NCI-H1694 treated with DMSO at 0.1 percent for 48 hours (cell line): ENCODE measurements at places on chromosomes 2 and 18.

- DNase-seq: no peak
These were observed 34.8 kb downstream of the TNS1 start for GRCh38 chr2:217968023-217968422.

DNA sequence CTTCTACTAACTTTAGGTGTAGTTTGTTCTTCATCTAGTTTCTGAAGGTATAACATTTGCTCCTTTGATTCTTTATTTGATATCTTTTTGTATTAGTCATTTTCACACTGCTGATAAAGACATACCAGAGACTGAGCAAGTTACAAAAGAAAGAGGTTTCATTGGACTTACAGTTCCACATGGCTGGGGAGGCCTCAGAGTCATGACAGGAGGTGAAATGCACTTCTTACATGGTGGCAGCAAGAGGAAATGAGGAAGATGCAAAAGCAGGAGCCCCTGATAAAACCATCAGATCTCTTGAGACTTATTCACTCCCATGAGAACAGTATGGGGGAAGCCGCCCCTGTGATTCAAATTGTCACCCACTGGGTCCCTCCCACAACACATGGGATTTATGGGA lies 544.4 kb upstream of the DSEL start:
- no peak for DNase-seq

GRCh38 chr2:68027959-68028358 lies 34.8 kb downstream of the C1D start:
- no peak for DNase-seq

GRCh38 chr2:212940816-212941215 lies 210.6 kb downstream of the IKZF2 start:
- peak; percentile 69 for DNase-seq

- no peak for DNase-seq
These were observed 94.9 kb downstream of the TMEM131 start for GRCh38 chr2:97900806-97901205.

DNA sequence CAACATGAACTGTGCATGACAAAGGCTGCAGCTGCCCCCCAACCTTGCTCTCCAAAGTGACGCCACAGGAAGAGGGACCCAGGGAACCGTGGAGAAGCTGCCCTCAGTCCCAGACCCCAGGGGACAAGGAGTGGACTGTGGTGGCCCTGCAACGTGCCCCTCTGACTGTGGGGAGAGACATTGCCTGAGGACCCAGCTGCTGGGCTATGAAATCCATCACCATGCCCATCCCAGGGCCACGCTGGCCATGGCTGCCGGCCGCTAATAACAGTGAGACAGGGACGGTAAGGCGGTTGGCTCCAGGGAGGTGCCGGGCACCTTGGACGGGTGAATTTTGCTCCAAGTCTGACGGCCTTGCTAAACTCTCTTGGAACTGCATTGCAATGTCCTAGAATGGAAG lies 211.3 kb upstream of the HDAC4 start:
- DNase-seq: no peak

DNA sequence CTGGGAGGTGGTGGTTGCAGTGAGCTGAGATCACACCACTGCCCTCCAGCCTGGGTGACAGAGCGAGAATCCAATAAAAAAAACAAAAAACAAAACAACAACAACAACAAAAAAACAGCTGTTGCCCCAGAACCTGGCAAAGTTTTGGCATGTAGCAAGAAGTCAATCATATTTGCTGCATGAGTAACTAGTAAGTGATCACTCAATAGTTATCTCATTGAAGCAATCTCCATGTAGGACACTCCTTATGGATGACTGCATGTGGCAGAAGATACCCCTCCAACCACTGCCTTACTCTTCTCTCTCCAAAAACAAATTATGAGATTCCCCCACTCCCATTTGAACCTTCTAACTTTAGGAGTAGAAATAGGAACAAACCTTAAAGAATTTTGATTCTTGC lies 113.7 kb downstream of the TTC27 start:
- no peak for DNase-seq

DNA sequence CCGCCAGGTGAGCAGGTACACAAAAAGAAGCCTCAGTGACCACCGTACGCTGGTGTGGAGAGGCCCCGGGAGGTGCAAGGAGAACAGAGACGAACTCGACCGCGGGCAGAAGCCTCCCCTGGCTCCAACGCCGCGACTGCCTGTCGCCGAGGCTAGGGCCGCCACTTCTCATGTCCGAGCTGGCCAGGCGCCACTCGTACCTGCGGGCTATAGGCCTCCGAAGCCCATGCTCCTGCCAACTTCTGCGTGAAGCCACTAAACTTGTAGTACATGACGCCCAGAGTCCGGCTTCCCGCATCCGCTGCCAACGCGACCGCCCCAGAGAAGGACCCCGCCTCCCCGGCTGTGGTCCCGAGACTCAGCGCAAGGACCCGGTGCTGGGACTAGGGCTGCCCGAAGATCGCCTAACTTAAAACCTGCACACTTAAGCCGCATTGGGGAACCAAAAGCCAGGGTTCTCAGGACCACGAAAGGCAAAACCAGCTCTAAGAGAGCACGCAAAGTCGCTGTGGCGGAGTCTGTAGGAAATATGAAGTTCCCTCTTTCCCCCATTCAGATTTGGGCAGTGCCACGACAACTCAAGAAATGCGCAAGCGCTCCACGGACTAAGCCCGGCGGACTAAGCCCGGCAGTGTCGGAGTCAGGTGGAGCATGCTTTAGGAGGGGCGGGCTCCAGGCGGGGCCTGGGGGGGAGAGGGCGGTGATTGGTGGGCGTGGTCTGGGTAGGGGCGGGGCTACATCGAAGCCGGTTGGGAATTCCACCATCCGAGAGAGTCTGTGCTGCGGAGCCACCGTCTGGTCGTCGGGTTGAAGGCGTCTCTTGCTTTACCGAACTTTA lies at the start of gene COX7A2L:
COX7A2L (minus strand) TSS at position 328 of the 838 bp plus-strand sequence; CDS start at position 272, 56 bp downstream.
- DNase-seq: peak; percentile 97

DNA sequence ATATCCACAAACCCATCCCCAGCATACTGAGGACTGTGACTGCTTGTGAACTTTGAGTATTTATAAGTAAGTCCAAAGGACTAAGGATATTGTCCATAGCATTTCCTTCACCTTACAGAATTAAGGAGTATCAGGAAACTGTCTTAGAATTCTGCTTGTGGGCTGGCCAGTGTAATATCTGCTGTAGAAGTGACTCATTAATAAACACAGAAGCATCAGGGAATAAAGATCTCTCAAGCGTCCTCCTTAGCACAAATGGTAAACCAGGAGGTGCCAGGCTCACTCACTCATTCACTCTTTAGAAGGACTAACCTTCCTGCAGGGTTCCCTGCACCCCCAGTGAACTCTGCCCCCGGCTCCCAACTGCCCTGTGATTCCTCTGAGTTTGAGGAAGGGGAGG lies 31.0 kb downstream of the CCDC68 start:
- no peak for DNase-seq

GRCh38 chr2:40957508-40957907 lies 505.6 kb upstream of the SLC8A1 start:
- no peak for DNase-seq

- DNase-seq: no peak
These were observed 467.7 kb downstream of the PARD3B start for GRCh38 chr2:205012961-205013360.

DNA sequence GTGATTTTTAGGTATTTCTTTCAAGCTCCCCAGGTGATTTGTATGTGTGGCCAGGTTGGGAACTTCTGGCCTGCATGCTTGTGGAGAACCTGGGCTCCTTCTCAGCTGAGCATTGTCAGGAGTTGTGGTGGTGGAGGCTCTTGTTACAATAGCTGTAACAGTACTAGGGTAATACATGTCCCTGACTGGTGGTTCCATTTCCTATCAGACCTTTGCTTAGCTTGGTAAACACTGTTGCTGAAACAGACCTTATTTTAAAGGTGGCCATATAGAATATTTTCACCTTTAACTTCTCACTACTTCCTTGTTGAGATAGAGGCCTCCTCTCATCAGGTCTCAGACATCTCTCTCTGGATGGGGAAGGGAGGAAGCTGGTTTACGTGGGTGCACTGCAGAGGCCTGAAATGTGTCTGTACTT lies 79.2 kb downstream of the SETBP1 start:
- no peak for DNase-seq

DNA sequence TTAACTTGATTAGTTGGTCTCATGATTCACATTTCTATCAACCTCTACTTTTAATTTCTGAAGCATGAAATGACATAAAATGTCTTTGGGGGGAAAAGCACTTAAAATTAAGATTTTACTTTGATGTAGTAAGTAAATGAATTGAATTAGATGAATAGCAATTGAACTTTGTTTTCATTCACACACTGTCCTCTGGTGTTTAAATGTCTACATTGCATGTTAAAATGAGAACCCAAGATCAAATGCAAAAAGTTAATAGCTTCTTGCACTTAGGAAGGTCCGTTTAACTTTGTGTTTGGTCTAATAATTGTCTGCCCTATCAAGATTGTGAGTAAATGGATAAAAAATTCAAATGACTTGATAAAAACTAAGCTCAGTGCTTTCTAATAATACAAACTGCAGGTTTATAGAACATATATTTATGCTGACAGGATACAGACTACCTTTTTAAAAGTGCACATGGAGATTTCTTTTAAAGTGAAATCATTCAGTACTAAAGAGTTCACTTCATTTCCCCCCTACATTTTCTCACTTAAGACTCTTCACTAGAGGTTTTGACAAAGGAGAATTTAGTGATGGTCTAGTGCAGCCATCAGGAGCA lies 156.2 kb upstream of the NABP1 start:
- peak; percentile 33 for DNase-seq

- no peak for DNase-seq
These were observed 8.8 kb downstream of the TRIB2 start for GRCh38 chr2:12725233-12726187.

GRCh38 chr2:98087447-98088020 lies 567 bp downstream of the VWA3B start:
- DNase-seq: no peak

DNA sequence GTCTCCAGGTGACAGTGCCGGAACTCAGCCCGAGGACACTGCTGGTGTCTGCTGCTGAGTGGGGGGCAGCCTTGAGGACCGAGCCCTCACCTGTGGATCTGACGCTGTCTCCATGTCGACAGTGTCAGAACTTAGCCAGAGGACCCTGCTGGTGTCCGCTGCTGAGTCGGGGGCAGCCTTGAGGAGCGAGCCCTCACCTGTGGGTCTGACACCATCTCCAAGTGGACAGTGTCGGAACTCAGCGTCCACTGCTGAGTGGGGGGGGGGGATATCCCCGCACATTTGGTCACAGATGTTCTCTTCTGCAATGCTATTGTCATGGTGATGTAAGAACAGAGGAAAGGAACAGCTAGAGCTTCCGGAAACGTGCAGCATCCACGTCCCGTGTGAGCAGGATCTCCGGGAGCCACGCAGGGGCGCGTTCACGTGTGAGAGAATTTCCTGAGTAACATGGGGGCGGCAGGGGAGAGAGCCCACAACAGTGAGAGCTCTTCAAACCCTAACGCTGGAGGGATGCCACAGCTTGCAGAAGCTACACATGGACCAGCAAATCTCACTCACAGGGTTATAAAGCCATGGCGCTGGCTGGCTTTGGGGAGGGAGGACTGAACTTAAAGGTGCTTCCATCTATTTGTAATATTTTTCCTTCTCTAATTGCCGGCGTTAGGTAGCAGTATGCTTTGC lies 250.7 kb upstream of the SALL3 start:
- DNase-seq: no peak

- DNase-seq: no peak
These were observed 91.6 kb downstream of the ZNF407 start for GRCh38 chr18:74689251-74689650.

- DNase-seq: no peak
These were observed 944.9 kb upstream of the GYPC start for GRCh38 chr2:125711075-125711474.

GRCh38 chr2:9085353-9085752 lies 81.9 kb upstream of the MBOAT2 start:
- no peak for DNase-seq

GRCh38 chr2:54834721-54835120 lies 111.3 kb downstream of the EML6 start:
- no peak for DNase-seq

GRCh38 chr2:65630643-65631042 lies 198.2 kb upstream of the SPRED2 start:
- no peak for DNase-seq

DNA sequence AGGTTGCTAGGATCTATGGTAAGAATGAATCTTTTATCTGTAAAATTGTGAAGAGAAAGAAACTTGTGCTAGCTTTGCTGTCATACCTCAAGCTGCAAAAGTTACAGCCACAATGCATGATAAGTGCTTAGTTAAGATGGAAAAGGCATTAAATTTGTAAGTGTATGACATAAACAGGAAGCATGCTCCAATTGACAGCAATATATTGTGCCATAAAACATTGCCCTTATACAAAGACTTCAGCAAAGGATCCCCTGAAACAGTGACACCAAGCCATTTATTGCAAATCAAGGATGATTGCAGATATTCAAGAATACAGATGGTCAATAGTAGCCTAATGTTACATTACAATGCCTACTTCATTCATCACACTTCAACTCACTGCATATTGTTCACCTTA lies 283.1 kb downstream of the CPS1 start:
- no peak for DNase-seq

DNA sequence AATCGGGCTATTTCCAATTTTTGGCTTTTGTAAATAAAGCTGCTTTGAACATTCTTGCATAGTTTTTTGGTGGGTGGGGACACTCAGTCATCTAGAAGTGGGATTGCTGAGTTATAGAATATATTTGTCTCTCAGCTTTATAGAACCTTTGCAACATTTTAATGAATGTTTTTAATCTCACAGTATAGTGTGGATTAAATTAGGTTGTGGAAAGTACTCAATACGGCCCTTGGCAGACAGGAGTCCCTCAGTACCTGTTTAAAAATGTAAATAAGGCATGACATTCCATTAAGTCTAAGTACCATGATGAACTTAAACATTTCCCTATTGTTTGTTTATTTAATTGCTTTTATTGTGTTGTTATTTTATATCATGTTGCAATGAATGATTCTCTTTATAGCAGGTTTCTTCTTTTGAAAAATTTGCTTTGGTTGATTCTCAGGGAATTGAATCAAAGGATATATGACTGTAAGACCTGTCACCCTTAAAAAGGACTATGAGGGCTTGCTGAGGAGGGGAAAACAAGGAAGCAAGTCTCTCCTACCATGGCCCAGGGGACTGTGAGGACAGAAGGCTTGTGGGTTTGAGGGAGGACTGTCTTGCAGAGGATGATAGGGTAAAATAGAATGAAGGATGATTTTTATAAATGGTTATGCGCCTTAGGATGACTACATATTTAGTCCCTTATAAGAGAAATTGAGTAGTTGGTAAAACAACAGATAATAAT lies 165.1 kb downstream of the RPIA start:
- DNase-seq: no peak

GRCh38 chr18:75116809-75117208 lies 92.1 kb downstream of the PTGR3 start:
- DNase-seq: no peak

DNA sequence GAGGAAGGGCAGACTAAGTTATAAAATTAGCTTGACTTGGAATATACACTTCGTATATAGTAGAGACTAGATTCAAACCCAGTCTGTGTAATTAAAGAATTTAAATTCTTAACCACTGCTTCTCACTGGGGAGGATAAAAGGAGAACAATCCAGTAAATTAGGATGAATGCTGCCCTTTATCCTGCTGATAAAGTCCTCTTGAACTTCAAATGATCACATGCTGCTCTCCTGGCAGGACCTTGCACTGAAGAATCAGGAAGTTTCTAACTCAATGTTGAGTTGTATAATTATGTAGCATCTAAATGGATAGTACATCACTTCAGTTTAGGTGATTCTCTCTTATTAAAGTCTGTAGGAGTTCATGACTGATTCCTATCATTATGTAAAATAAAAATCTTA lies 1179.7 kb downstream of the DSC3 start:
- no peak for DNase-seq
